ENCODE measurements at places on chromosomes 16 and 17. TPM values are rescaled to one million over a fixed set of nuclear protein-coding genes. Genes with fewer than 3 reads are reported as not detected.

DNA sequence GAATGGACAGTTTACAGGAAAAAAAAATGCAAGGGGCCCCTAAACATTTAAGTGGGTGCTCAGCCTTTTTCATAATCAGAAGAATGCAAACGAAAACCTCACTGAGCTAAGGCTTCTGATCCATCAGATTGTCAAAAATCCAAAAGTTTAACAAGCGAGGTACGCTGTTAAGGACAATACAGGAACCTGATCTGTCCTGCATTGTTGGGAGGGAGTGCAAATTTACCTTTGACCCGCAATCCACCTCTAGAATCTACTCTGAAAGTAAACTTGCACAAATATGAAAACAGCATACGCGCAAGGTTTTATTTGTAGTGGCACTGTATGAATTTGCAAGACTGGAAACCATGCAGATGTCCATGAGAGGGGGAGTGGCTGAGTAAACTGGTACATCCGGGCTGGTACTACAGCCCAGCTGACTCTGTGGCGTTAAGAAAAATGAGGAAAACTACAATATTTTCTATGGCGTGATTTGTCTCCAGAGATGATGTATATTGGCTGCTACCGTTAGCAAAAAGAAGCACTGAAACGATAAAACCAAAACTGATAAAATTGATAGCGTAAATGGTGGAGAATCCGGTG is 28.8 kb upstream of the ST6GALNAC1 start:
- peaks cover 2% of the 10 kb centered on the region for H3K36me3 ChIP-seq
- DNase-seq = no peak
- H3K27ac ChIP-seq = peak overlapping the region; percentile 96

DNA sequence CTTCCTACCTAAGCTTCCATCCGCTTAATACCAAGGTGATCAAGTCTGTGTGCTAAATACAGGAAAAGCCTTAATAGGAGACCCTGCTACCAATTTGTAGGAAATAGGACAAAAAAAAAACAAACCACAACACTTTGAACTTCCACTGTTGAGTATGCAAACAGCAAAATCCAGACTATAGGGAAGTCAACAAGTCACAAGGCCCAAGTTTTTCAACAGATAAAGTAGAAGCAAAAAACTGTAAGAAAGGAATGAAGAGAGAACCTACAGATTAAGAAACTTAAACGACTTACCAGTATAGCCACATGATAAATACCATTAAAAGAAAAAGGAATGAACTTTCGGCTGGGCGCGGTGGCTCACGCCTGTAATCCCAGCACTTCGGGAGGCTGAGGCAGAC is 7.4 kb downstream of the USP22 start:
- H3K4me1 ChIP-seq = peaks cover 60% of the 10 kb centered on the region
- H3K36me3 ChIP-seq = peaks cover 18% of the 10 kb centered on the region
- no peaks in the 10 kb centered on the region for H3K27me3 ChIP-seq
- H3K27ac ChIP-seq = peak overlapping the region; percentile 93
- no peak for DNase-seq

DNA sequence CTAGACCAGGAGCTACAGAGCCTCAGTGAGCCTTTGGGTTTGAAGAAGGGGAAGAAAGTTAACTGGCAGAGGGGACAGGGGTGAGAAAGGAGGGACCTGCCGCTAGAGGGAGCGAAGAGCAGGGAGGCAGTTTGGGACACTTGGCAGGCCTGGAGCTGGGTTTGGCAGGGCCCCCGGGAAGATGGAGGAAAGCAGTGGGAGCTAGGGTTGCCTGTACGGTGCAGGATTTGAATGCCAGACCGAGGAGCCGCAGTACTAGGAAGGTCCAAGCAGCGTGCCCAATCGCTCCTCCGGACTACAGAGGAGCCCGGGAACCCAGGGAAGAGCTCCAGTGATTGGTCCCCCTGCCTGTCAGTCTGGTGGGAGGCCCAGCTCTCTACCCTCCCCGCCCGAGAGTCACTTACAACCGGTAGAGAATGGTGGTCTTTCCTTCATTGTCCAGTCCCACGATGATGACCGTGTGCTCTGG is 1.3 kb downstream of the ARL5C start:
- H3K27ac ChIP-seq = peak overlapping the region; percentile 52
- no peaks in the 10 kb centered on the region for H3K36me3 ChIP-seq
- H3K27me3 ChIP-seq = peaks cover 28% of the 10 kb centered on the region
- peak; percentile 80 for DNase-seq

GRCh38 chr16:47310792-47311211 is 150.1 kb downstream of the ITFG1 start:
- peaks cover 9% of the 10 kb centered on the region for H3K36me3 ChIP-seq
- no peak overlapping the region for H3K4me3 ChIP-seq
- no peak overlapping the region for H3K27ac ChIP-seq

- no peak overlapping the region for H3K4me3 ChIP-seq
- H3K27me3 ChIP-seq = peaks cover 6% of the 10 kb centered on the region
- H3K4me1 ChIP-seq = no peaks in the 10 kb centered on the region
- DNase-seq = no peak
- no peaks in the 10 kb centered on the region for H3K36me3 ChIP-seq
- H3K27ac ChIP-seq = peak overlapping the region; percentile 30
Observed at GRCh38 chr17:19546289-19547065, 12.8 kb downstream of the SLC47A1 start.

DNA sequence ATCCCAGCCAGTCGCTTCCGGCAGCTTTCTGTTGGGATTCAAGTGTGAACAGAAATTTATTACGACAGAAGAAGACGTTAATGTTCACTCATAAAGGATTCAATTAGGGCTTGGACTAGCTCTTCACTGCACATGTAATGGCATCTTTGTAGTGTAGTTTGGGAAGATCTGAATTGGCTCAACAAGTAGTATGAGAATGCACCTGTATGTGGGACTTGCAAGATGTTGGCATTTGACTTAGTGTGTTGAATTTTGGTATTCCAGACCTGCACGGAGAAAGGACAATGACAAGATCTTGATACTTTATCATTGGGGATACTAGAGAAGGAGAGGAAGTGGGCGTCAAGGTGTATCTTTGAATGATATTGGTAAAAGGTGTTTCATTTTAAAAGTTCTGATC is 1.2 kb downstream of the PSMD11 start:
- H3K4me3 ChIP-seq = peak overlapping the region; percentile 88
- DNase-seq = no peak
- H3K36me3 ChIP-seq = peaks cover 16% of the 10 kb centered on the region
- peaks cover 25% of the 10 kb centered on the region for H3K27me3 ChIP-seq
- peaks cover 38% of the 10 kb centered on the region for H3K4me1 ChIP-seq

GRCh38 chr16:78939597-78939996 is 660.9 kb downstream of the MAF start:
- no peaks in the 10 kb centered on the region for H3K36me3 ChIP-seq
- H3K4me1 ChIP-seq = no peaks in the 10 kb centered on the region
- H3K27ac ChIP-seq = no peak overlapping the region
- H3K4me3 ChIP-seq = no peak overlapping the region
- DNase-seq = no peak

DNA sequence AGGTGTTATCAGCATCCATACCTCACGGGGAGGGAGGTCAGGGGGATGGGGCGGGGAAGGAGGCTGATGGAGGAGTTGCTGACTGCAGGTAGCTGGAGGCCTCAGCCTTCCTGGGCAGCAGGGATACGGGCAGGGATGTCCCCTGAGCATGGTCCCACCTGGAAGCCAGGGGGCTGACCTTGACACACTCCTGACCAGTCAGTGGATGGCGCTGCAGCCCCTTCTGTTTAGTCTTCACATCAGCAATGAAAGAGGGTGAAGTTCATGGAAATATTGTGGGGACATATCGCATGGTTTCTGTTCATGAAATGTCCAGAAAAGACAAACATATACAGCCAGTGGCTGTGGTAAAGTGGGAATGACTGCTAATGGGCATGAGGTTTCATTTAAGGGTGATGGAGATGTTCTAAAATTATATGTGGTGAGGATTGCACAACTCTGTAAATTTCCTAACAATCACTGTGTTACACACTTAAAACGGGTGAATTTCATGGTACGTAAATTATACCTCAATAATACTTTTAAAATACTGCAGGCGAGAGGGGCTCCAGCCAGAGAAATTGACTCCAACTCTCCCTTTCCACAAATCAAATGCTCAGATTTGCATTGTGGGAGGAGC is 489.6 kb downstream of the CDH13 start:
- no peak for DNase-seq
- peaks cover 2% of the 10 kb centered on the region for H3K27me3 ChIP-seq
- no peak overlapping the region for H3K4me3 ChIP-seq
- no peaks in the 10 kb centered on the region for H3K36me3 ChIP-seq
- H3K27ac ChIP-seq = no peak overlapping the region

DNA sequence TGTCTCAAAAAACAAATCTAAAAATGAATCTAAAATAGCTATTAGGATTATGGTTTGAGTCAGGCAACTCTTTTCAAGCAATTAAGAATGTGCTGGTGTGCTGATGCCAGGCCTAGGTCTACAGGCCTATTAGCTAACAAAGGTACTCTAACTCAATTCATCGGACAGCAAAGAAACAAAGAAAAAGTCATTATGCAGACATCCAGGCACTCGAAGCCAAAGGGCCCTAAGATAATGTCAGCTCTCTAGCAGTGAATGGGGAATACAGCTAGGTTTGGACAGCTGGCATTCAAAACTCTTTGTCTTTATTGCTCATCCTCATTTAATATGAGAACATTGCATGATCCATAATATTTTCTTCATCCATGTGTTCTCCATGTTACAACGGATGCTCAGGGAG is 108.5 kb downstream of the TMEM114 start:
- no peak overlapping the region for H3K4me3 ChIP-seq
- H3K4me1 ChIP-seq = no peaks in the 10 kb centered on the region
- H3K36me3 ChIP-seq = no peaks in the 10 kb centered on the region
- no peak overlapping the region for H3K27ac ChIP-seq
- H3K27me3 ChIP-seq = no peaks in the 10 kb centered on the region

- no peak overlapping the region for H3K27ac ChIP-seq
- H3K27me3 ChIP-seq = peaks cover 2% of the 10 kb centered on the region
- H3K36me3 ChIP-seq = no peaks in the 10 kb centered on the region
- DNase-seq = no peak
- peaks cover 13% of the 10 kb centered on the region for H3K4me1 ChIP-seq
Observed at GRCh38 chr17:44331249-44331760, 6.7 kb upstream of the SLC25A39 start.

- H3K27ac ChIP-seq = no peak overlapping the region
- H3K4me1 ChIP-seq = no peaks in the 10 kb centered on the region
- DNase-seq = no peak
- no peak overlapping the region for H3K4me3 ChIP-seq
- no peaks in the 10 kb centered on the region for H3K36me3 ChIP-seq
Observed at GRCh38 chr16:5577463-5577862, 479.9 kb upstream of the EEF2KMT start.

- H3K27me3 ChIP-seq = no peaks in the 10 kb centered on the region
- peaks cover 38% of the 10 kb centered on the region for H3K4me1 ChIP-seq
- peak; percentile 77 for DNase-seq
- peak overlapping the region; percentile 49 for H3K4me3 ChIP-seq
- H3K27ac ChIP-seq = peak overlapping the region; percentile 86
- peaks cover 33% of the 10 kb centered on the region for H3K36me3 ChIP-seq
Observed at GRCh38 chr17:68435876-68436842, 21.1 kb downstream of the WIPI1 start.

- H3K36me3 ChIP-seq = no peaks in the 10 kb centered on the region
- DNase-seq = peak; percentile 42
- H3K4me3 ChIP-seq = peak overlapping the region; percentile 93
- H3K27me3 ChIP-seq = peaks cover 36% of the 10 kb centered on the region
Observed at GRCh38 chr17:80036715-80037477, 454 bp downstream of the CCDC40 start.

GRCh38 chr17:43363926-43364285 is 34.9 kb upstream of the ARL4D start:
- DNase-seq = no peak
- H3K27ac ChIP-seq = no peak overlapping the region
- H3K4me1 ChIP-seq = peaks cover 39% of the 10 kb centered on the region

- H3K27me3 ChIP-seq = no peaks in the 10 kb centered on the region
- H3K4me1 ChIP-seq = no peaks in the 10 kb centered on the region
- H3K27ac ChIP-seq = no peak overlapping the region
- DNase-seq = no peak
Observed at GRCh38 chr16:31519759-31520431, 7.8 kb upstream of the AHSP start.

- H3K27me3 ChIP-seq = no peaks in the 10 kb centered on the region
- no peak overlapping the region for H3K27ac ChIP-seq
- DNase-seq = no peak
Observed at GRCh38 chr16:69260019-69260418, 51.1 kb upstream of the VPS4A start.

- H3K27me3 ChIP-seq = peaks cover 17% of the 10 kb centered on the region
- H3K4me1 ChIP-seq = no peaks in the 10 kb centered on the region
- no peak overlapping the region for H3K4me3 ChIP-seq
Observed at GRCh38 chr17:74179576-74179975, 23.9 kb upstream of the RPL38 start.

DNA sequence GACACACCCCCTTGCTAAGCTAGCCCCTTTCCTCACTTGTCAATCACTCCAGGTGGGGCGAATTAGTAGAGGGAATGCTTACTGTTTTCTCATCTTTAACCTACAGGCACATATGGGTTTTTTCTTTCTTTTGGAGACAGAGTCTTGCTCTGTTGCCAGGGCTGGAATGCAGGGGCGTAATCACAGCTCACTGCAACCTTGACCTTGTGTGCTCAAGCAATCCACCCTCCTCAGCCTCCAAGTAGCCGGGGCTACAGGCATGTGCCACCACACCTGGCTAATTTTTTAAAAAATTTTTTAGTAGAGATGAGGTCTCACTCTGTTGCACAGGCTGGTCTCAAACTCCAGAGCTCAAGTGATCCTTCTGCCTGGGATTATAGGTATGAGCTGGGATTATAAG is 38.7 kb upstream of the RHBDL3 start:
- H3K27ac ChIP-seq = no peak overlapping the region
- peaks cover 7% of the 10 kb centered on the region for H3K36me3 ChIP-seq
- H3K27me3 ChIP-seq = no peaks in the 10 kb centered on the region
- no peak overlapping the region for H3K4me3 ChIP-seq

The SKAP1 gene
- 96.0 TPM for total RNA-seq

The SPATA32 gene
- 0.65 TPM for total RNA-seq

The DHRS7C gene
- not detected for total RNA-seq

The KRTAP3-1 gene
- total RNA-seq = not detected

The DPEP3 gene
- 0.64 TPM for total RNA-seq

All from activated naive CD8-positive, alpha-beta T cell treated with anti-CD3 and anti-CD28 coated beads, Interleukin-2, amount 10 ng/mL, durations not matched to agents 7 days and 5 days (primary cell).